ENCODE measurements at places on chromosomes 11 and 22.

GRCh38 chr22:49328630-49329405 is 498.9 kb downstream of the BRD1 start:
- H3K27ac ChIP-seq, result no peak overlapping the region
- H3K4me3 ChIP-seq, result no peak overlapping the region
- ATAC-seq, result no peak
- no peaks in the 10 kb centered on the region for H3K36me3 ChIP-seq
- H3K4me1 ChIP-seq, result no peaks in the 10 kb centered on the region

GRCh38 chr22:19959587-19960490 is 18.2 kb upstream of the TXNRD2 start:
- no peak overlapping the region for H3K4me3 ChIP-seq
- H3K36me3 ChIP-seq, result no peaks in the 10 kb centered on the region
- ATAC-seq, result no peak
- H3K27me3 ChIP-seq, result no peaks in the 10 kb centered on the region

GRCh38 chr11:7657306-7658025 is 15.8 kb downstream of the CYB5R2 start:
- ATAC-seq, result peak; percentile 47
- no peaks in the 10 kb centered on the region for H3K27me3 ChIP-seq
- H3K4me3 ChIP-seq, result no peak overlapping the region
- no peaks in the 10 kb centered on the region for H3K4me1 ChIP-seq
- no peak overlapping the region for H3K27ac ChIP-seq

DNA sequence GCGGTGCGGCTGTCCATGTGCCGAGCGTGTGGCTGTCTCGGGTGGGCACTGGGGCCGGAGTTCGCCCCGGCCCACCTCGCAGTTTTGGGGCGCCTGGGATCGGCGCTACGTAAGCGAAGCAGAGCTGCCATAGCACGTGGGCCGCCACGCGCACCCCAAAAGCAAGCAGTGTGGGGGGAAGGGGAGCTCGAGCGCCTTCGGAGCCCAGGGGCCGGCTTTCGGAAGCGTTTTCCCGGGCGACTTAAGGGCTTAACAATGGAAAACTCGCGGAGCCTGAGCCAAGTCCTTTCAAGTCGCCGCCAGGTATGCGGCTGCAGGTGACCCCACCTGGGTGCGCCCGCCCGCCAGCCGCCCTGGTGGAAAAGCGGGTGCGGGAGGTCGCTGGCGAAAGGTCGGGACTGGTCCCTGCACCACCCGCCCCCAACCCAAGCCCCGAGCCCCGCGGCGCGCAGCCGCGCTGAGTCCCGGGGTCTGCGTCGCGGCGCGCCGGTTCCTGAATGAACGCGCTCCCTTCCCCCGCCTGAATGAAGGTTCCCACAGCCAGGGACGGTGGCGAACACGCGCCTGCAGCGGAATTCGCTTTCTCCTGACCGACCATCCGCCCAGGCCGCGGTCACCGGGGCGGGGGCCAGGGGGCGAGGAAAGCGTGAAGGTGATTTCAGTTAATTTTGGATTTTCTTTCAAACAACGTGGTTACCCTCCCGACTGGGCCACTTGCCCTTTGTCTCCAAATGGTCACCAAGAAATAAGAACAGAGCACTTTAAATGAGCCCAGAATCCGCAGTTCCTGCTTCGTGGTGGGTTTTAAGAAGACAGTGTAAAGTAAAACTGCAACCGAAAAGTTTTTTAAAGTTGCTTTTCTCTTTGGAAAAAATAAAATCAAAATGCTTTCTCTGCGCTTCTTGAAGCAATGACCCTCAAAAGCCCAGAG is 2.8 kb upstream of the CCND1 start:
- H3K27me3 ChIP-seq, result peaks cover 24% of the 10 kb centered on the region
- H3K4me3 ChIP-seq, result peak overlapping the region; percentile 76
- ATAC-seq, result no peak
- H3K27ac ChIP-seq, result no peak overlapping the region
- no peaks in the 10 kb centered on the region for H3K36me3 ChIP-seq
- peaks cover 5% of the 10 kb centered on the region for H3K4me1 ChIP-seq

DNA sequence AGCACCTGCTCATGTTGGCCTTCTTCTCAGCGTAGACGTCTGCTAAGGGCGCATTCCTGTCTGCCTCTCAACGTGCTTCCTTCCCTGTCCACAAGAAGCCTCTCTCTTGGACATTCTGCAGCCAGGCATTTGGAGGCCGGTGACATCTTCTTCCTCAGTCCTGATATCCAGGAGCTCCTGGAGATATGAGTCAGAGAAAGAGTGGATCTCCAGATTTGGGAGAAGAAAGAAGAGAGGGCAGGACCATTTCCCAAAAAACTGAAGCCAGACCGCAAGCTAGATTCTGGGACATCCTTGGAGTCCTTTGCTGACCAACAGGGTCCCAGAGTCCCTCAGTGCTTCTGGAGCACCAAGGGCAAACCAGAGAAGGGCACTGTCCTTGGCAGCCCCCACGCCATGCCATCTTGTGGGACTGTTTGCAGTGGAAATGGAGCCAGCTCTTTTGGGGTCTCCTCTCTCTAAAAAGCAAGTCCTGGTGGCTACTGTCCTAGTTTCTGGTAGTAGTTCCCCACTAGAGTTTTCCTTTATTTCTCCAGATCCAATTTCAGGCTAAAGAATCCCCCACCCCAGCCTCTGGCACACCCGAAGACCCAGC is 36.1 kb upstream of the SYT13 start:
- H3K27ac ChIP-seq, result no peak overlapping the region
- no peaks in the 10 kb centered on the region for H3K4me1 ChIP-seq
- no peaks in the 10 kb centered on the region for H3K36me3 ChIP-seq
- ATAC-seq, result no peak
- no peak overlapping the region for H3K4me3 ChIP-seq

- no peak overlapping the region for H3K4me3 ChIP-seq
- ATAC-seq, result no peak
- no peak overlapping the region for H3K27ac ChIP-seq
Observed at GRCh38 chr11:47348859-47349258, 3.6 kb downstream of the MYBPC3 start.

All from activated T-helper 17 cell treated with anti-CD3 and anti-CD28 coated beads, Interleukin-2, amount 50 U/mL, for 72 hours (primary cell).